Airway epithelial cell (primary cell): ENCODE measurements at places on chromosomes 2 and 18. TPM values are rescaled to one million over a fixed set of nuclear protein-coding genes. Genes with fewer than 3 reads are reported as not detected.

The LAMA3 gene
- 362 and 462 TPM in 2 replicates for total RNA-seq

The UPP2 gene
- not detected in 2 replicates for total RNA-seq

The EFEMP1 gene
- total RNA-seq: 233 and 248 TPM in 2 replicates

The TWIST2 gene
- 10.0 and 14.7 TPM in 2 replicates for total RNA-seq

The TUBA3D gene
- not detected in 2 replicates for total RNA-seq

The TUBB8B gene
- not detected in 2 replicates for total RNA-seq

The REG3G gene
- total RNA-seq: not detected in 2 replicates

The MEIS1 gene
- total RNA-seq: 14.6 and 21.7 TPM in 2 replicates

The KRTCAP3 gene
- 44.1 and 86.7 TPM in 2 replicates for total RNA-seq

The MTLN gene
- total RNA-seq: 52.8 and 104 TPM in 2 replicates

The OSBPL6 gene
- total RNA-seq: 1.6 and 3.9 TPM in 2 replicates
